ENCODE measurements at places on chromosomes 12 and 14. TPM values are rescaled to one million over a fixed set of nuclear protein-coding genes. Genes with fewer than 3 reads are reported as not detected.

The LRP1-AS gene
- total RNA-seq: not detected

The LTBP2 gene
- 162 TPM for total RNA-seq

The SPIC gene
- total RNA-seq: not detected

The SMOC1 gene
- total RNA-seq: 3.6 TPM

The OR4N5 gene
- total RNA-seq: not detected

The MYH6 gene
- not detected for total RNA-seq

The KRT74 gene
- total RNA-seq: not detected

The HAL gene
- total RNA-seq: 1.9 TPM

The KERA gene
- not detected for total RNA-seq

GRCh38 chr12:89882050-89882449, 173.4 kb upstream of the ATP2B1 start:
- no peak for DNase-seq

DNA sequence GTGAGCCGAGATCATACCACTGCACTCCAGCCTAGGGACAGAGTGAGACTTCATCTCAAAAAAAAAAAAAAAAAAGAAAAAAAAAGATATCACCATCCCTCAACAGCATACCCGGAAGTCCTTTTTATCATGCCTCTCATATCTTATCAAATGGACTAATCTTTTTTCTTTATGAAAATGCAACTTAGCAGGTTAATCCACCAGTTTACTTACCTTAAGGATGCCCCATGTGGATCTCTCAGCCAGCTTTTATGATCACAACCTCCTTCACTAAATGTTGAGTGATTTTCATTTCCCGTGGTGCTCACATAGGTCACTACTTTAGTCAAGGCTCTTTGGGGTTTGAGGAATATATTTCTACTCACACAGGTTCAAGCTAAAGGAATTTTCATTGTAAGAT, 248.8 kb upstream of the TBX3 start:
- no peak for DNase-seq

DNA sequence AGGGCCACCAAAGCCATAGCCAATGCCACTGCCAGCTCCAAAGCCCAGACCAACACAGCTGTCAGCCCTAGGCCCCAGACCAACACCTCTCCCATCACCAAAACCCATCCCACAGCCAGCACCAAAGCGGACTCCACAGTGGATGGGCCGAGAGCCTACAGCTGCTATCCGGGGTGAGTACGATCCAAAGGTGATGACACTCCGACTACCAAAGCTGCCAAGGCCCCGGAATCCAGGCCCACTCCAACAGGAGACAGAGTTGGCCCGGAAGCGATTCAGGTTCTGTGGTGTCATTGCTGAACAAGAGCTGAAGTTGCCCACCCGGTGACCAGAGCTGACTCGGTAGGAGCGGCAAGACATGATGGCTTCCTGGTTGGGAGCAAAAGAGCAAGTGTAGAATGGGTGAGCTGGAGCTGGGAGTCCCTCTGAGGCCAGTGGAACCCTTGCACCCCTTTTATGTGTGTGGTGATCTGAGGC, at the start of gene KRT84:
KRT84 (minus strand) TSS at position 427 of the 477 bp plus-strand sequence; CDS start at position 360, 67 bp downstream.
- DNase-seq: no peak

DNA sequence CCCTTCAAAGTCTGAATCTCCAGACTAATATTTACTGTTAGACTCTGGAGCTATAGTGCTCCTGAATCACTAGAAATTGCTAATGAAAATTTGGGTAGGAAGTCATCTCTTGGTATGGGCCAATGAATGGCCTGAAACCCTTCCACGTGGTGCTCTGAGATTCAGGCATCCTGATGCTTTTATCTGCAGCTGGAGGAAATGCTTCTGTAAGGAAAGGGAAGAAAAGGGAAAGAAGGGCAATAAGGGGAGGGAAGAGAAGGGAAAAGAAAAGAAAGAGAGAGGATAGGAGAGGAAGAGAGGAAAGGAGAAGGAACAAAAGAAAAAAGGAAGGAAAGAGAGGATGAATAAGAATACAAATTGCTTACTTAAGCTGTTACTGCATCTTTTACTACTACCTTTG, 182.3 kb downstream of the GRIP1 start:
- DNase-seq: no peak

DNA sequence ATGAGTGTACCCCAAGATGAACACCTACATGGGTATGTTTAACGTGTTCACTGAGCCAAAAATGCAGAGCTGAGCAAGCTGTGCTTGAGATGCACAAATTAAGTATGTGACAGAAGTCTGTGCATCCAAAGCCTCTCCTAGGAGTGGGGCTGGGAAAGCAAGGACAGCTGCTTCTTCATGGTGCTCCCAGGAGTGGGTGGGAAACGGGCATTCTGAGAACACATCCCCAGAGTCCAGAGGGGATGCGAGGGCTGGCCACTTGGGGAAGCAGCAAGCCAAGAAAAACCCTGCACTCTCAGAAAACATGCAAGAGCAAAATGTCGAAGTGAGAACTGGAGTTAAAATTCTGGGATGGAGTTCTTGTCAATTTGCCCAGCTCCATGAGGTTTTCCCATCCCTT, 414.3 kb downstream of the BCAT1 start:
- DNase-seq: peak; percentile 9

- DNase-seq: peak; percentile 99
These were observed 114.0 kb downstream of the PLXNC1 start for GRCh38 chr12:94262228-94263010.

DNA sequence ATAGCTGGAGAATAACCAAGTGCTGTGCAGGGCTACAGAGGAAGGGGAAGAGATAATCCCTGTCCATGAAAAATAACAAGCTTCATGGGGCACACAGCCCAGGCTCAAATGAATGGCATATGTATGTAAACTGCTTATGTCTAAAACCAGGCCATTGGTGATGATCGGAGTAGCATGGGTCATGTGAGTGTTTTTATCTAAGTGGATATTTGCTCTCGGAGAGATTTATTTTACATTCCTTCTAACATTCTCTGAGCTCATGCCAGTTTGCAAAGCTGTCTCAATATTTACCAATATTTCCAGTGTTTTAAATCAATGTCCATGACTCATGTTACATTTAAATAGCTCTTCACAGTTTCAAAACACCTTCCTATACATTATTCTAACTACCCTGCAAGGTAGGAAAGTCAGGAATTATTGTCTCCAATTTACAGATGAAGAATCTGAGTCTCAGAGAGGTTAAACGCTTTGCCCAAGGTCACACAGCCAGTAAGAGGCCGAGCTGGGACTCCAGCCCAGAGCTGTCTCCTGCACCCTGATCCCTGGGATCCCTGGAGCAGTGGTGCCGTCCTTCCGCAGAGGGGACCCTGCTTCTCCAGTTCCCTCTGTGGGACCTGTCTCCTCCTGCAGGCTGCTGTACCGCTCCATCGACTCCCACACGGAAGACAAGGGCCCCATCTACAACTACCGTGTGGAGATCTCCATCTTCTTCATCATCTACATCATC, 186.7 kb upstream of the FKBP4 start:
- no peak for DNase-seq

DNA sequence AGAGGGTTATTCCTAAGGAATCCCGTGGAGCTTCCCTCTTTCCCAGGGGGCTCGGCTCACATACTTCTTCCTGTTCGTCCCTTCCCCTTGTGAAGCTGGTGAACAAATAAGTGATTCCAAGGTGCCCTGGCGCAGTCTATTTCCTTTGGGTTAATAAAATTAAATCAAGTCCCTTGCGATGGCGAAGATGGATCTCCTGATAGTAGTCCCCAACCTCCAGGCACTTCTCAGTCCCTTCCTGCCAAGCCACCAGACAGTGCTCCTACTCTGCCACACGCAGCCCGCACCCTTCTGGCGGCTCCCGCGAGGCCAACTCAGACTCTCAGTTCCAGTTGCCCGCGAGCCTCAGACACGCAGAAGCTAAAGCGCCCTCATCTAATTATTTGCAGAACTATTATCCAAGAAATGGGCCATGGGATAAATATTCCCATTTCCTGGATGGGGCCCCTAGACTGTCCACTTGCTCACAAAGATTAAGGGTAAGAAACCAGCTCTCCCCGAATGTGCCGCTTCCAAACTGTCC, 2.4 kb upstream of the SIX6 start:
- DNase-seq: no peak

GRCh38 chr14:72522847-72523246, 371.1 kb downstream of the DPF3 start:
- no peak for DNase-seq

DNA sequence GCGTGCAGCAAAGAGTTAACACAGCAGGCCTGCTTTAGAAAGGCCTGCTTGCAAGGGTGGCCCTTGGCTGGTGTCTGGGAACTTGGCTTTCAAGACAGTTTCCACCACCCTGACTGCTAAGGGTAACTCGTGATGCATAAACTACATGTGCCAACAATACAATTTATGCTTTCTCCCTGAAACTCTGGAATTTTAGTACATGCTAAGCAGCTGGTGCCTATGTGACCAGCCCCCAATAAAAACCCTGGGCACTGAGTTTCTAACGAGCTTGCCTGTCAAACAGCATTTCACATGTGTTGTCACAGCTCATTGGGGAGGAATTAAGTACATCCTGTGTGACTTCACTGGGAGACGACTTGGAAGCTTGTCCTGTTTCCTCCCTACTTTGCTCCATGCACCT, 133.1 kb downstream of the SLC5A8 start:
- DNase-seq: no peak

DNA sequence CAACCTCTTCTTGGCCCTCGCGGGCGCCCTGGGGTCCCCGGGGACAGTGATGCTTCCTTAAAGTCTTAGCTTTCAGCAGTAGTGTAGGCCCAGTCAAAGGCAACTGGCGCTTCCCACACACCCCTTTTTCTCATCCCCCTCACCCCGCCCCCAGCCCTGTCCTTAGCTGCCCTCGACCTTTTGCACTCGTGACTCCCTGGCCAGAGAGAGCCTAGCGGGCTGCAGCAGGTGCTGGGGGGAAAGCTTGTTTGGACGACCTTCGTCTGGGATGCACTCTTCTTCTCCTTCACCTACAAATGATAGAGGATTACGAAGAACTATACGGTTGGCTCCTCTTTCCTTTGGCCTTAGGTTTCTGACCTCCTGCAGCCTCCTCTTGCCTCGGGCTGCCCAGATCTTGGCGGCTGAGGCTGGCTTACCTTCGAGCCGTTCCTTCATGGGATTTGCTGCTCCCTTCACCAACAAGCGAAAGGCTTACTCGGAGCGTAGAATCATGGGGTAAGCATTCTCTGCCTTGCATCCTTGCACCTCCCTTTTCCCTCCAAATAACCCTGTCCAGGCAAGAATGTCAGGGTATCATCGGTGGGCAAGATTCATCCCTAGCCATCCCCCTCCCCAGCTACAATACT, 815 bp downstream of the COQ10A start:
- DNase-seq: peak; percentile 15

DNA sequence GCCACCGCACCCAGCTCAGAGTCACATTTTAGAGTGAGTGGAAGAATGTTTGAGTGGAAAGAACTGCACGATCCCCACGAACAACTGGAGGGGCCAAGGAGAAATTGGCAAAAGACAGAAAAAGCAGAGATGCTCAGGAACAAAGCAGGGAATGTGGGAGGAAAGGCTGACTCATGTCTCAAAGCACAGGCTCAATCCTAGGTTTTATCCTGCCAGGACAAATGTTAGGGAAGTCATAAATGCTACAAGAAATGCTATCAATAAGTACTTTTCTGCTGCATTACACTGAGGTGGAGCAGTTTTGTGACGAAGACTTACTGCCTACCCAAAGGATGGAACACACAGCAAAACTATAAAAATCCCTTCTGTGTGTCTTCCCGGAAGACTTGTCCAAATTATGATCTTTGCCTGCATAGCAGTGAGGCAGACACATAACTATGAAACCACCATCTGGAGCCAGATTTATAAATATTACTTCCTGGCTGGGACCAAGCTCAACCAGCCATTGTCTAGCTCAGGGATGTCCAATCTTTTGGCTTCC, 26.7 kb downstream of the NIN start:
- DNase-seq: no peak

GRCh38 chr14:59510966-59511365, 26.6 kb downstream of the JKAMP start:
- no peak for DNase-seq

Measured in thyroid gland (tissue), 4 donors.